Fibroblast of skin of right biceps (primary cell): ENCODE measurements at places on chromosomes 4 and X.

- no peak for DNase-seq
Observed at GRCh38 chr4:145618210-145618931, 814 bp upstream of the MMAA start.

GRCh38 chr4:5014007-5014682, 5.1 kb downstream of the CYTL1 start:
- DNase-seq: no peak

DNA sequence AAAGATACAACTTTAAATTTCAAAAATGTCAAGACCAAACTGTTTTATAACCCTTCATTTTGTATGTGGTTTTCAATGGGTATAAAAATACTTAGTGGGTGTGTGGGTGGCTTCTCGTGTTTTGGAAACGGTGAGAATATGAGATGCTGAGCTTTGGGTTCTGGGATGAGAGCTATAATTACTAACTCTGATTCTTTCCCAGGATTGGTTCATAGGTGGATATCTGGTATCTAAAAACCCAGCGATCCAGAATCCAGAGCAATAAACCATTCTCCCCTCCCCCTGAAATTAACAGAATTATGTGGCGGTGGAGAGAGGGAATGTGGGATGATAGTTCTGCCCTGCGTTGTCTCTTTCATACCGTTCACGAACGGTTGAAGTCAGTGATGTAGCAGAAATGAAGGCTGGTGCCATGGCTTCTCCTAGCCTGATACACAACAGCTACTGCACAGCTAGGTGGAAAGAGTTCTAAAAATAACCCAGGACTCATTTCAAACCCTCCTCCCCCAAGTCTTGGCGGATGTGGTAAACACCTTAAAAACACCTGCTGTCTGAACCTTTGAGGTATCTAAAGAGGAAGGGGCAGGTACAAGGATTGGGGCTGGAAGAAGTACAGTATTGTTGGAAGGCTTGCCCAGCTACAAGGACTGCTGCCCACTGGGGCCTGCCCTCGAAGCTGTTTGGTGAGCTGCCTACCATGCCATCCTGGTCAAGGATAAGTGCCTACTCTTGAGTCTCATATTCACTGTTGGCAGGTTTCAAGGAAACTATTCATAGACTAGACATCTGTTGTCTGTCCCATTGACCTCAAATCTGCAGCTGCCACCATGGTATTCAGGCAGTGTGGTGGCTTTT, 44.5 kb downstream of the SEPTIN11 start:
- no peak for DNase-seq

DNA sequence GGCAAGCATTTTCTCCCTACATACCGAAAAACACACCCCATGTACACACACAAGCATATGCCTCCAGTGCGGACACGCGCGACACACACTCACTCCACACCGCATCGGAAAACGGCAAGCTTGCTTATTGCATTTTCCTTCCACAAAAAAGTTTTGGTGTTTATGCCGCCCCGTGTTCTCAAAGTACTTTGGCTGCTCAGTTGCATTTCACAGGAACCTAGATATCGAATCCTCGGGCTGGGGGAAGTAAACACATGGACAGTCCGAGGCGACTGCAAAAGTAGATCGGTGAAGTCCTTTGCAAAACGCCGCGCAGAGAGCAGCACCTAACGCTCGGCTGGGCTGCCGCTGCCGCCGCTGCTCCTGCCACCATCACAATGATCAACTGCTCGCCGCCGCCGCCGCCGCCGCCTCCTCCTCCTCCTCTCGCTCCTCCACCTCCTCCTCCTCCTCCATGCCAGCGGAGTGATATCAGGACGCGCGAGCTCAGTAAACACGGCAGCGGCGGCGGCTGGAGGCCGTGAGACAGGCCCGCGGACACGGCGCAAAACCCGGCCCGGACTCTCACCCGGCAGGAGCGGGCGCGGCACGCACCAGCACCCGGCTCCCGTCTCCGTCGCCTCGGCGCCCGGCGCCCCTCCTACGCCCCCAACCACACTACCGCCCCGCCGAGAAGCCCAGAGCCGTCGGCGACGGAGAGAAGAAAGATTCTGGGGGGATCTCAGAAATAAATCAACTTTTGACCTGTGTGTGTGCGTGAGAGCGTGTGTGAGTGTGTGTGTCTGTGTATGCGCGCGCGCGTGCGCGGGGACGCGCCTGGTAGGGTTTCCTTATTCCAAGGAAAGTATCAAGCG, at the start of gene MAML3:
MAML3 (minus strand) TSS at position 467 of the 854 bp plus-strand sequence. CDS start 857 bp downstream, outside the sequence.
- peak; percentile 98 for DNase-seq

DNA sequence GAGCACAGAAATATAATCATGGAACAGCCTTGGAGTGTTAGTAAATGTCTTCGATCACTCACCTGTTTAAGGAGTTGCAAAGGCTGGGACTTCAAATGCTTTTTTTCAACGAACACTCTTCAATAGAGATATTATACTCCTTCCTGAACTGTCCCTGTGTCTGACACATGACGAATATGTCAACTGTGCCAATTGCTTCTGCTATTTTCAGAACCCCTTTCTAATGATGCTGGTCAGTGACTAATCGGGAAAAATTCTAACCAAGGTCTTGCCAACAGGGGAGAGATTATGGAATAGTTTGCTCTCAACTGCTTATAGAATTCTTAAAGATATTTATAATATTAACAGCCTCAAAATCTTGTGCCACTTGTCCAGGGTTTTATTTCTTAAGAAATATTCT, 8.5 kb upstream of the KLHL34 start:
- DNase-seq: peak; percentile 52

DNA sequence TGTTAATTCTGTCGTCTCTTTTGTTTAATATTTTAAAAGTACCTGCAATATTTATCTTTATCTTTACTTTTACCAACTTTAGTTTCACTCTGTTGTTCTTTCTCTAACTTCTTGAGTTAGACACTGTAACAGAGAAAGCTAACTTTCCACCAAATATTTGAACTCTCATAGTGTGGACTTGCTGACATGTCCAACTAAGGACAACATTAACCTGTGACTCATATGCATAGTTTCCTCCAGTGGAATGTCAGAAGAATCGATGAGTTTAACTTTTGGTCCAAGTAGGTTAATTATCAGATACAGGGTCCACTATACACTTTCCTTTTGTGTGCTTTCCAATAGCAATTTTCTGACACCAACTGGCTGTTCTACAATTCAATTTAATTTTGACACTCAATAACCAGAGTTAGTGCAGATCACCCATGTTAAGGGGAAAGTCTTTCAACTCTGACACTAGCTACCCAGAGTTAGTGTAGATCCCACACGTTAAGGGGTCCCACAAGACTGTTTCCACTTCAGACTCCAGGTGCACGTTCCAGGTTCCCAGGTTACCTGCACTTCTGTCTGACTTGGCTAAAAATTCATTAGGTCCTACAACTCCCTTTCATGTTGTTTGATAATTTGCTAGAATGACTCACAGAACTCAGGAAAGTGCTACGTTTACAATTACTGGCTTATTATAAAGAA, 559.0 kb upstream of the AMOT start:
- peak; percentile 20 for DNase-seq

GRCh38 chr4:142595222-142595871, 250.8 kb downstream of the INPP4B start:
- DNase-seq: no peak

- peak; percentile 55 for DNase-seq
Observed at GRCh38 chrX:46408553-46409407, 136.4 kb downstream of the ZNF674 start.

GRCh38 chr4:88008743-88009171, 1.3 kb downstream of the PKD2 start:
- peak; percentile 59 for DNase-seq

GRCh38 chr4:84001876-84002569, 466.1 kb downstream of the GPAT3 start:
- no peak for DNase-seq

DNA sequence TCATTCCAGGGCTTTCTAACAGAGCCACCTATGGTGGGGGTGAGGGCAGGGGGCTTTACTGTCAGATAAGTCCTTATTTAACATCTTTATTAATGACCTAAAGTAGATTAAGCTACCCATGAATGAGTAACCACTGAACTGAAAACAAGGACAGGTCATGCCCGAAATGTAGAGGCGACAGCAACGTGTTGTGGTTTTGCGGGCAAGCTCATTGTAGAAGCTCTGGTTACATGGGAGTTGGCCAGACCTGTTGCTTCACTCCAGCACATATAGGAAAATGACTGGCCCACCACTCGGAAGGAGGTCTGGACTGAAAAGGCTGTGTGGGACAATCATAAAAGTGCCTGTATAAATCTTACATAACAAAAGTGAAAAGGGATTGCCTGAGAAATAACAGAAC, 109.6 kb upstream of the NDP start:
- DNase-seq: no peak

GRCh38 chr4:156790866-156791265, 180.7 kb downstream of the PDGFC start:
- peak; percentile 94 for DNase-seq

GRCh38 chr4:104869831-104870230, 276.8 kb upstream of the TET2 start:
- no peak for DNase-seq

- DNase-seq: no peak
Observed at GRCh38 chr4:188839704-188840103, 700.5 kb downstream of the TRIML1 start.

- DNase-seq: peak; percentile 61
Observed at GRCh38 chr4:137819964-137820383, 287.7 kb upstream of the PCDH18 start.
